Stimulated activated CD4-positive, alpha-beta T cell treated with anti-CD3 and anti-CD28 coated beads, Interleukin-1b, Interleukin-23, amount 100 ng/mL, for 1 hour (primary cell): ENCODE measurements at places on chromosomes 6 and 20.

- no peak for DNase-seq
Measured at GRCh38 chr20:8018958-8019245, 659 bp downstream of the TMX4 start.

DNA sequence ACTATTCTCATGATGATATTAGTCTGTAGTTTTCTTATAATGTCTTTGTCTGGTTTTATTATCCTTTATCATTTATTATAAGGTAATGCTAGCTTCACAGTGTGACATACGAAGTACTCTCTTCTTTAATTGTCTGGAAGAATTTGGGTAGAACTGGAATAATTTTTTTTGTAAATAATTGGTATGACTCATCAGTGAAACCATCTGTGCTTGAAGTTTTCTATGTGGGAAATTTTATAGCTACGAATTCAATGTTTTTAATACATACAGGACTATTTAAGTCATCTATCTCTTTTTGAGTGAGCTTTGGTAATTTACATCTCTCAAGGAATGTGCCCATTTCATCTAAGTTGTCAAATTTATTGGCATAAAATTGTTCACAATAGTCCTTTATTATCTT is 86.3 kb downstream of the SOD2 start:
- DNase-seq, result no peak

GRCh38 chr6:79605968-79606764 is 25.0 kb upstream of the SH3BGRL2 start:
- DNase-seq, result no peak

GRCh38 chr20:51966296-51966971 is 164.1 kb upstream of the SALL4 start:
- no peak for DNase-seq

GRCh38 chr6:131059486-131059885 is 3.6 kb downstream of the EPB41L2 start:
- DNase-seq, result no peak

DNA sequence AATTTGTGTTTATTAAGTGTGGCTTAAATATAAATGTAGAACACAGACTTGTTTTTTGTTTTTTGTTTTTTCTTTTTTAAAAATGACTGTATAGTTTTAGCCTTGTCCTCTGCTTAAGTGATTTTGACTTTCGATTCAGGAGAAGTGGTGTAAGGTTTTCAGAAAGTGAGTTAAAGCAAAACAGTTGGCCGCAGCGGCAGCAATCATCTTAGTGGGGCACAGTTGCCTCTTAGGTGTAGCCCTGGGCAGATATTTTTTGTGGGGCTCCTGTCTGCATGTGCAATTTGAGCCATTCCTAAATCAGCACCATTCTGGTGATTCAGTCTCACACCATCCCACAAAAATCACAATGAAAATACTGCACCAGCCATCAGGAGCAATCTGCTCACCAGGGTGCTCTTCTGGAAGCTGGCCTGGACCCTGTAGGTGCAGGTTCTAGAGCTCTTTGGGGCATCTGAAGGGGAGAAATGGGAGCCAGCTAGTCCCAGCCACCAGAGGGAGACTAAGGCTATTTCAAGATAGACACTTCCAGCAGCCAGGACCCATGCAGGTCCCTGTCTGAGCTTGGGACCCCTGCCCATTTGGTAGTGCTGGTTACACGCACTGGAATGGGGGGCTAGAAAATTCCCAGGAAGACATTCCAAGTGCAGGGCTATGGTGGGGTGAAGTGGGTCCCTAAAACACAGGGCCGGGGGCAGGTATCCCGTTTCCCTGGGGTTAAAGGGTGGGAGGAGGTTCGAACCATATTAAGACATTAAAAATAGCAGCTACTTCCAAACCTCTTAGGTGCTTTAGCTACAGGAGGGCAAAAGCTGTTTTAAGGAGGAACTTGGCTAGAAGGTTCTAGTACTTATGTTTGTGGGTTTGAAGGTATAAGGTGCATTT is 156.6 kb downstream of the NFATC2 start:
- DNase-seq, result no peak

DNA sequence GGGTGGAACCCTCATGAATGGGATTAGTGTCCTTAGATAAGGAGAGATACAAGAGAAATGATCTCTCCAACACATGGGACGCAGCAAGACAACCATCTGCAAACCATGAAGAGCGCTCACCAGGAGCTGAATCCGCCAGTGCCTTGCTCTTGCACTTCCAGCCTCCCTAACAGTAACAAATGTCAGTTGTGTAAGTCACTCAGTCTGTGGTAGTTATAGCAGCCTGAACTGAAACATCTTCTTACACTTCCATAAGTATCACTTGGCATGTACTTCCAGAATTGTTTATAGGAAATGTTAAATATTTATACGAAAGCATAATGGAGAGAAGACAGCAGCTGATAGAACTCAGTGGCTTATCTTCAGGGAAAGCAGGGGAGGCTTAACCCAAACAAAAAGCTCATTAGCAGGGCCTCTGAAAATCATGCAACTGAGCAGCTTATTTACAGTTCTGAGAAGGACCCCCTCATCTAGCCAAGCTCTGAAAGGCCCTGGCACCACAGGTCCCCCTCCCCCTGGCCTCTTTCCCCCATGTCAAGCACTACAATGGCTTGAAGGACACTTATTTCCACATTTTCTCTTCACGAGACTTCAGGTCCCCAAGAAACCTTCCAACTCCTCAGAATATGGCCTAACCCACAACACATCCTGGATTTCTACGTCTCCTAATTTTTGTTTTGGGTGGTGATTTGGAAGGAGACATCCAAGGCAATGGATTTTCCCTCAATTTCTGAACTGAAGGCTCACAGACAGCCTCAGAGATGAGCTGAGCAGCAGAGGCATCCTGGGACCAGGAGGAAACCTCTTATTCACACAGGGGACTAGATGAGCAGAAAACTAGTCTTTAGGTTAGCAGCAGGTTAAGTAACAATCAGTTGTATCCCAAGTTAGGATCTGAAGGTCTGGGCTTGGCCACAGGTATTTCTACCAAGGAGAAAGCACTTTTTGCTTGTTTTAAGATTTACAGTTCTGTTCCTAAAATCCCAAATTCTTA is 49.1 kb downstream of the GCLC start:
- DNase-seq, result no peak

- no peak for DNase-seq
Measured at GRCh38 chr6:116253188-116253504, 729 bp downstream of the TSPYL4 start.

DNA sequence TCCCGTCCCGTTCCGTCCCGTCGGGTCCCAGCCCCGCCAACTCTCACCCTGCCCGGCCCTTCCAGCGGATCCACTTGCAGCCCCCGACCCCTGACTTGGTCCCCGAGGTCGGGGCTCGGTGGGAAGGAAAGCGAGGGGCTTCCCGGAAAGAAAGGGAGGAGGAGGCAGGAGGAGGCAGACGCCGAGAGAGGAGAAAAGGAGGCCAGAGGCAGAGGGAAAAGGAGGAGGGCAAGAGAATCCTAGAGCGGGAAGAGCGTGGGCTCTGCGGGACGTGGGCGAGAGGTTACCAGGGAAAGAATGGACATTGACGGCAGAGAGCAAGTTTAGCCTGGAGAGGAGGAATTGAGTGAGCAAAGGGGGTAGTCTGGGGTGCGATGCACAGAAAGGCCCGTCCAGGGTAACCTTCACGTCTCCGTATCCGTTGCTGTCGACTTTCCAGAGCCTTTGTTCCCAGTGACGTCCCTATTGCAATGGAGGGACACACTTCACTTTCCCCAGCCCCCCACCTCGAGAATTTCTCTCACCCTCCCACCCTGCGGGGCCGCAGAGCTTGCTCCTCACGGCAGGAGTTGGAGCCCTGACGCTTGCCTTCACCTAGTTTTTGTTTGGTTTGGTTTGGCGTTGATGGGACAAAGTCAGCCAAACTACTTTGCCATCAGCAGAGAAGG is 477 bp upstream of the MOXD1 start:
- no peak for DNase-seq

DNA sequence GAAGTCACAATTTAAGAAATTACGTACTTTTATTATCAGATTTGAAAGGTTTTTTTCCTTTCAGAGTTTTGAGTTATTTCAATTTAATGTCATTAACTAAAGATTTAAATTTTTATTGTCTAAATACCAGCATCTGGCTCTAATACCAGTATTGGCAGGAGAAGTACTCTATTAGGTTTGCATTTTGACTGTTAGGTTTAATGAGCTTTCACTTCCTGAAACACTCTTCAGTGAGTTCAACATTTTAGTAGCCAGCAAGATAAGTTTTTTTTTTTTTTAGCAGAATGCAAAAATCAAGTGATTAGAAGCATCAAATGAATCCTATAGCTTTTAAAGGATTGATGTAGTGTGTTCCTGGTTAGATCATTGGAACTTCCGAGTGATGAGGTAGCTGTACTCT is 34.0 kb upstream of the SCGN start:
- no peak for DNase-seq

GRCh38 chr6:37139230-37139962 is 30.6 kb upstream of the PIM1 start:
- no peak for DNase-seq

DNA sequence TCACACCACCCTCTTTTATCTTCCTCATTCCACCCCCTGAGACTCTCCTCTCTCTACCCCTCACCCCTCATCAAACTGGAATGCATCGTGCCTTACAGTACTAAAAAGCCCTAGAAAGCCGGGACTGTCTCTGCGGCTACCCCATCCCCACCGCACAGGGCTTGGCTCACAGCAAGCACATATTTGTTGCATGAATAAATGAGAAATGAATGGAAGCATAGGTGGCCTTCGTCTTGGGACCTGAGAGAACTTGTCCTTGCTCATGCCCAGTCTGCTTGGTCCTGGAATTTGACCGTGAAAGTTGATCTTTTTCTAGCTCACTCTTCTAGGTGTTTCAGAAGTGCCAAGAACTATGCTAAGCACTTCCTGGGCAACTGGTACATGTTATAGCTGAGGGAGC is 53.3 kb downstream of the APCDD1L start:
- DNase-seq, result no peak

GRCh38 chr6:153334121-153334520 is 203.0 kb upstream of the RGS17 start:
- DNase-seq, result no peak

DNA sequence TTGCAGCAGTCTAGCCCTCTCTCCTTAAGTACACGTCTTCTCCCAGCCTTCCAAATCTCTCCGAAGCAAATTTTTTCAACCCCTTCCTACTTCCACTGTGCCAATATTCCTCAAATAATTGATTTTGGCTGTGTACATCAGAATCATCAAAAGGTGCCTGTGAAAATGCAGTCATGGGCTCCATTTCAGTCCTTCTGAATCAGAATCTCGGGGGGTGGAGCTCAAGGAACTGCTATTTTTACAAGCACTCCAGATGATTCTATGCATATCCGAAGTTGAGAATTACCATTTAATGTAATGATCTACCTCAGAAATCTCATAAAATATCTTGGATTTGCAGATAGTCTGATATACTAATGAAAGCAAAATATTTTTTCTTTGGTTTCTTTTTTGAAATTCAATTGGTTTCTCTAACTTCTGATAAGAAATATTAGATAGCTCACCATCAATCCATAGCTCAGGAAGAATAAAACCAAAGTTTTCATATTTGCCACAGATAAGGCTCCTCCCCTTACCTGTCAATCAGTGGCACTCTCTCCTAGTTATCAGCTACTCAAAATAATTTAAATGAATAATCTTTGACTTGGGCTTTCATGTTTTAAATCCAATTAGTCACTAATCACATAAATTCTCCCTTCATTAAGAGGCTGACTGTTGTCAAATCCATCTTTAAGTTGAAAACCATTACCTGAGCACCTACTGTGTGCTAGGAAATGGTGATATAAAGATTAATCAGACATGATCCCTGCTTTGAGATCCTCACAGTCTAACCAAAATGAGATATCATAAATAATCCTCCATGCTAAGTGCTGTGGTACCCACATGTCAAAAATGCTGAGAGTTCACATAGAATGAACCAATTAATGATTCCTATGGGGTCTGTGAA is 36.4 kb upstream of the STXBP5 start:
- no peak for DNase-seq

DNA sequence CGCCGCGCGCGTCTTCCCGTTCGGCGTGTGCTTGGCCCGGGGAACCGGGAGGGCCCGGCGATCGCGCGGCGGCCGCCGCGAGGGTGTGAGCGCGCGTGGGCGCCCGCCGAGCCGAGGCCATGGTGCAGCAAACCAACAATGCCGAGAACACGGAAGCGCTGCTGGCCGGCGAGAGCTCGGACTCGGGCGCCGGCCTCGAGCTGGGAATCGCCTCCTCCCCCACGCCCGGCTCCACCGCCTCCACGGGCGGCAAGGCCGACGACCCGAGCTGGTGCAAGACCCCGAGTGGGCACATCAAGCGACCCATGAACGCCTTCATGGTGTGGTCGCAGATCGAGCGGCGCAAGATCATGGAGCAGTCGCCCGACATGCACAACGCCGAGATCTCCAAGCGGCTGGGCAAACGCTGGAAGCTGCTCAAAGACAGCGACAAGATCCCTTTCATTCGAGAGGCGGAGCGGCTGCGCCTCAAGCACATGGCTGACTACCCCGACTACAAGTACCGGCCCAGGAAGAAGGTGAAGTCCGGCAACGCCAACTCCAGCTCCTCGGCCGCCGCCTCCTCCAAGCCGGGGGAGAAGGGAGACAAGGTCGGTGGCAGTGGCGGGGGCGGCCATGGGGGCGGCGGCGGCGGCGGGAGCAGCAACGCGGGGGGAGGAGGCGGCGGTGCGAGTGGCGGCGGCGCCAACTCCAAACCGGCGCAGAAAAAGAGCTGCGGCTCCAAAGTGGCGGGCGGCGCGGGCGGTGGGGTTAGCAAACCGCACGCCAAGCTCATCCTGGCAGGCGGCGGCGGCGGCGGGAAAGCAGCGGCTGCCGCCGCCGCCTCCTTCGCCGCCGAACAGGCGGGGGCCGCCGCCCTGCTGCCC is 1.1 kb downstream of the SOX4 start:
- DNase-seq, result peak; percentile 3

DNA sequence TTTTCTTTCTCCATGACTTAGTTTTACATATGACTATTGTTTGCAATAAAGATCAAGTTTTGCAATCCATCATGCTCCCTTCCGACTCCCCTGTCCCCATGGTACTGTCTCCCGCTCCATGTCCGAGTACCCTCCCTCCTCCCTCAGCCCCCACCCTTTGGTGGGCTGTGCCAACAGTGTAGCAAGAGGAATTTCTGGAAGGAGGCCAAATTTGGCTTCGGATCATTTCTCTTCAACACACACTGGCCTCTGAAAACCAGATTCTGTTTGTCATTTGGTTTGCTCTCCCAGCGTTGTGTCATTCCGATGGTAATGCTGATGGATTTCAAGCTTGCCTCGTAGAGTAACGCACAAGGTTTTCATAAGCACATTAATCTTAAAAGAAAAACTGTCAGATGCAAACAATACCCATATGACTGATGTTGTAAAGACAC is 22.9 kb upstream of the PAX1 start:
- DNase-seq, result no peak

- no peak for DNase-seq
Measured at GRCh38 chr6:167573461-167574215, 248.8 kb downstream of the TTLL2 start.

- DNase-seq, result no peak
Measured at GRCh38 chr20:61524951-61525666, 273.0 kb downstream of the CDH4 start.
